ENCODE measurements at places on chromosomes 5 and 9.

DNA sequence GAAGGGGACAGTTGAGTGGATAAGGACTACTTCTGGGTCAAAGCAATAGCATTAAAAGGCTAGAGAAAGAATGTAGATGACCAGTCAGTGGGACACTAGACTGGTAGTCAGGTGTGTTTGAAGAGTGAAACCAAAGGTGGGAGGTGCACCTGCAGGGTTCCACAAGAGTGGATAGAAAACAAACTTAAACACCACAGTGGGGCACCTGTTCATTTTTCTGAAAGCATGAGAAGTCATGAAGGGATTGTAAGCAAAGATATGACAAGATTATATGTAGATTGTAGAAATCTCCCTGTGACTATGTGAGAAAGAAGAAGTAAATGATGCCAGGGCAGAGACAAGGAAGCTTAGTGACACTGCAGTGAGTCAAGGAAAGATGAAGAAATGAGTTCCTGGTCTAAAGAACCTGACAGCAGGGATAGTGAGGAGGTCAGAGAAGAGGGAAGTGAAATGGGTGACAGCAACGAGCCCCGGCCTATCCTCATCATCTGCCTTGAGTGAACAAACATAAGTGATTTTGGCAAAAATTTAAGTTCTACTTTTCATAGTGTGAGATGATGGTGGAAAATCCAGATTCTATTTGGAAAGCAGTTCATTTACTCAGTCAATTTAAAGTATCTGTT, 296.9 kb downstream of the TLE4 start:
- no peak for DNase-seq

GRCh38 chr5:36558641-36559040, 47.8 kb upstream of the SLC1A3 start:
- DNase-seq, result no peak

GRCh38 chr9:123265833-123266232, 2.6 kb downstream of the STRBP start:
- no peak for DNase-seq

GRCh38 chr9:82404881-82405280, 416.3 kb downstream of the SPATA31D1 start:
- DNase-seq, result no peak

Measured in epithelial cell of prostate (primary cell).